ENCODE measurements at places on chromosomes 16 and 17. TPM values are rescaled to one million over a fixed set of nuclear protein-coding genes. Genes with fewer than 3 reads are reported as not detected.

DNA sequence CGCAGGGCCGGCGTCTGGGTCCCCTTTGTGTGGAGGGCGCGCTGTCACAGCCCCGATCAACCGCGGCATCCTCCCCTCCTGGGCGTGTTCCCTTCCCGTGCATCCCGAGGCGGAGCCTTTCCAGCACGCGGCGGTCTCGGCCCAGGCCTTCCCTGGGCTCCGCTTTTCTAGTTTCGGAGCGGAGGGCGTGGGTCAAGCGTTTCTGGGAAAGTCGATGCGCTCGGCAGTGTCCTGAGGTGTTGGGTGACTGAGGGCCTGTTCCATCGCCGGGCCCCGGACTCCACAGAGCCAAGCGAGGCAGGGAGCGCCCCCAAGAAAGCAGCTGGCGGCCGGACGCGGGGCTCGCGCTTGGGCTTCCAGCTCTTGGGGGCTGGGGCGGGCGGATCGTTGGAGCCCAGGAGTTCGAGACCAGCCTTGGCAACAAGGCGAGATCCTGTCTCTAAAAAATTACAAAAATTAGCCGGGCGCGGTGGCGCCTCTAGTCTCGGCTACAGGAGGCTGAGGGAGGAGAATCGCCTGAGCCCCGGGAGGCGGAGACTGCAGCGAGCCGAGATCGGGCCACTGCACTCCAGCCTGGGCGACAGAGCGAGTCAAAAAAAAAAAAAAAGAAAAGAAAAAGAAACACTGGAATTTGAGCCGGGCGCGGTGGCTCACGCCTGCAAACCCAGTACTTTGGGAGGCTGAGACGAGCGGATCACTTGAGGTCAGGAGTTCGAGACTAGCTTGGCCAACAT, 806 bp downstream of the IFT140 start:
- peaks cover 12% of the 10 kb centered on the region for H3K4me1 ChIP-seq
- peak overlapping the region; percentile 86 for H3K27ac ChIP-seq
- H3K4me3 ChIP-seq: peak overlapping the region; percentile 1
- no peak for DNase-seq
- peaks cover 6% of the 10 kb centered on the region for H3K36me3 ChIP-seq
- H3K27me3 ChIP-seq: no peaks in the 10 kb centered on the region

GRCh38 chr17:55654022-55654421, 68.6 kb downstream of the TMEM100 start:
- no peak for DNase-seq
- no peaks in the 10 kb centered on the region for H3K36me3 ChIP-seq
- H3K27me3 ChIP-seq: no peaks in the 10 kb centered on the region
- H3K27ac ChIP-seq: no peak overlapping the region
- no peak overlapping the region for H3K4me3 ChIP-seq

DNA sequence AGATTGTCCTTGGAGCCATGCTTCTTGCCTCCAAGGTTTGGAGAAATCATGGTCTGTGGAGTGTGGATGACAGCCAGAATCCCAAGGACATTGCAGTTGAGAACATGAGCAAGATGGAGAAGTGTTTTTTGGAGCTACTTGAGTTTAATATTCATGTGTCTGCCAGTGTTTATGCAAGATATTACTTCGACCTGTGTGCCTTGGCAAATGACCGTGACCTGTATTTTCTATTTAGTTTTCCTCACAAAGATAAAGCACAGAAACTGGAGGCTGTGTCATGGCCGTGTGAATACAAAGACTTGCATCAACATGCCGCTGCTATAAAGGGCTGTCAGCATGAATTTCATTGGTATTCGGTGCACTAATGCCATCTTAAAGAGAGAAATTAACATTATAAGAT, 9.0 kb downstream of the GGA2 start:
- H3K36me3 ChIP-seq: no peaks in the 10 kb centered on the region
- H3K4me3 ChIP-seq: no peak overlapping the region
- DNase-seq: no peak
- no peak overlapping the region for H3K27ac ChIP-seq
- no peaks in the 10 kb centered on the region for H3K27me3 ChIP-seq

DNA sequence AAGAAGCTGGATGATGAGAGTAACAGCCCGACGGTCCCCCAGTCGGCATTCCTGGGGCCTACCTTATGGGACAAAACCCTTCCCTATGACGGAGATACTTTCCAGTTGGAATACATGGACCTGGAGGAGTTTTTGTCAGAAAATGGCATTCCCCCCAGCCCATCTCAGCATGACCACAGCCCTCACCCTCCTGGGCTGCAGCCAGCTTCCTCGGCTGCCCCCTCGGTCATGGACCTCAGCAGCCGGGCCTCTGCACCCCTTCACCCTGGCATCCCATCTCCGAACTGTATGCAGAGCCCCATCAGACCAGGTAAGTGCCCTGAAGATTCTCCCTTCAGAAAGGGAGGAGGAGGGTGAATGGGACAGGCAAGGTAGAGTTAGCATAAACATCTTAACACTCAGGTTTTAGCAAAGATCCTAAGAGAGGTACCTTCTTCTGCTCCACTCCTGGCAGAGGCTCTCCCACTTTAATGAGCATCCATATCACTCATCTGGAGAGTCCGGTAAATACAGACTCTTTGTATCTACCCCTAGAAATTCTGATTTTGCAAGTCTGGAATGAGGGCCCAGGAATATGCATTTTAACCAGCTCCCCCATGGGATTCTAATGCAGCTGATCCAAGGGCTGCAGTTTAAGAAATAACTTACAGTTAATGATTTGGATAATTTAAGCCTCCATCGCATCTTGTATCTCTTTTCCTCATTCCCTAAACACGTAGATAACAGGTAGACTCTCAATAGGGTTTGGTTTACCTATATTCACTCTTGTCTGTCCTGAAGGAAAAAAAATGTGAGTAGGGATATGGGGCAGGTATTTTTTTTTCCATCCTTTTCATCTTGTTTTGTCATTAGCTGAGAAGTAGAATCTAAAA, 3.3 kb downstream of the HLF start:
- peaks cover 3% of the 10 kb centered on the region for H3K36me3 ChIP-seq
- H3K27ac ChIP-seq: peak overlapping the region; percentile 69
- H3K27me3 ChIP-seq: peaks cover 13% of the 10 kb centered on the region
- H3K4me1 ChIP-seq: peaks cover 2% of the 10 kb centered on the region
- H3K4me3 ChIP-seq: no peak overlapping the region

Gene CFAP20
- total RNA-seq: 31.9 TPM

- H3K4me1 ChIP-seq: peaks cover 32% of the 10 kb centered on the region
- no peaks in the 10 kb centered on the region for H3K36me3 ChIP-seq
- H3K4me3 ChIP-seq: peak overlapping the region; percentile 15
- H3K27me3 ChIP-seq: no peaks in the 10 kb centered on the region
- DNase-seq: no peak
Observed at GRCh38 chr17:50146927-50147665, 3.4 kb downstream of the PPP1R9B start.

DNA sequence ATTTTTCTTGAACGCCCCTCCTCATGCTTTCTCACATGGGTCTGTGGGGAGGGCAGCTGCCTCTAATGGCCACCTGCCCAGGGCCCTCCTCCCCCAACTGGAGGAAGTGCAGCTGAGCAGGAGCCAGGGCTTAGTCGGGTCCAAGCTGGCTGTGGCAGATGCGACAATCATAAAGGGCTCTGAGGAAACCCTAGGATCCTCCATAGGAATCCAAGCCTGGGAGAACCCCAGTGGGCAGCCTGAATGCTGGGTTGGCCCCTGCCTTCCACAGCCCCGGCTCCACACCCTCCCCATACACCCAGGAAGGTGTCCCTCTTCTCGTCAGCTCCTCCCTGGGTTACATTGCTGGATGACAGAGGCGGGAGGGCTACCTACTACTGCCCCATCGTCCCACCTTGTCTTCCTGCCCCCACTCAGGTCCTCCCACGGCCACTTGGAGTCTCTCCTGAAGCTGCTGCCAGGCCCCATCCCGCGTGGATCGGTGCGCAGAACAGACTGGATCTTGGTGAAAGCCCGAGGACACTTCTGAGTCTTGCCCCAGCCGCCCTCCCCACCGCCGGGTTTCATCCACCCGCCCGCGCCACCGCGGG, 15.6 kb upstream of the CBFB start:
- H3K4me1 ChIP-seq: no peaks in the 10 kb centered on the region
- H3K27ac ChIP-seq: no peak overlapping the region
- peak; percentile 53 for DNase-seq
- H3K4me3 ChIP-seq: peak overlapping the region; percentile 18
- no peaks in the 10 kb centered on the region for H3K27me3 ChIP-seq
- no peaks in the 10 kb centered on the region for H3K36me3 ChIP-seq

Gene KRT27
- 0.14 TPM for total RNA-seq

- H3K4me1 ChIP-seq: peaks cover 2% of the 10 kb centered on the region
- no peak overlapping the region for H3K27ac ChIP-seq
- no peak overlapping the region for H3K4me3 ChIP-seq
- H3K27me3 ChIP-seq: no peaks in the 10 kb centered on the region
Observed at GRCh38 chr16:46853713-46854443, 22.9 kb upstream of the C16orf87 start.

Gene CSH2
- not detected for total RNA-seq

DNA sequence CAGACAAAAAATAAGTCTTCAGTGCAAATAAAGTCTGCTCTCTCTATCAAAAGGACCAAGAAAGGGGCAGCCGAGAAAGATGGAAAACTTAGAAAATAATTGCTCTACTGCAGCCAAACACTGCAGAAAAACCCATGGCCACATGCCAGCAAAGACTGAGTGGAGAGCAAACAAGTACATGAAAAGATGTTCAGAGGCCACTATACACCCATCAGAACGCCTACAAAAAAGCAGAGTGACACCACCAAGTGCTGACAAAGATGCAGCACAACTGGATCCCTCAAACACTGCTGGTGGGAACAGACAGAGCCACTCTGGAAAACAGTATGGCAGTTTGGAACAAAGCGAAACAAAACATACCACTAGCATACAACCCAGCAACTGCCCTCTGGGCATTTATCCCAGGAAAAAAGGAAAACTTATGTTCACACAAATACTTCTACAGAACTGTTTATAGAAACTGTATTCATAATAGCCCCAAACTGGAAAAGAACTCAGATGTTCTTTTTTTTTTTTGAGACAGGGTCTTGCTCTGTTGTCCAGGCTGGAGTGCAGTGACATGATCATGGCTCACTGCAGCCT, 36.7 kb downstream of the KIAA0753 start:
- no peak overlapping the region for H3K27ac ChIP-seq
- H3K4me1 ChIP-seq: peaks cover 24% of the 10 kb centered on the region
- no peaks in the 10 kb centered on the region for H3K27me3 ChIP-seq
- peak; percentile 94 for DNase-seq
- peaks cover 33% of the 10 kb centered on the region for H3K36me3 ChIP-seq

Gene OGFOD3
- total RNA-seq: 20.6 TPM

DNA sequence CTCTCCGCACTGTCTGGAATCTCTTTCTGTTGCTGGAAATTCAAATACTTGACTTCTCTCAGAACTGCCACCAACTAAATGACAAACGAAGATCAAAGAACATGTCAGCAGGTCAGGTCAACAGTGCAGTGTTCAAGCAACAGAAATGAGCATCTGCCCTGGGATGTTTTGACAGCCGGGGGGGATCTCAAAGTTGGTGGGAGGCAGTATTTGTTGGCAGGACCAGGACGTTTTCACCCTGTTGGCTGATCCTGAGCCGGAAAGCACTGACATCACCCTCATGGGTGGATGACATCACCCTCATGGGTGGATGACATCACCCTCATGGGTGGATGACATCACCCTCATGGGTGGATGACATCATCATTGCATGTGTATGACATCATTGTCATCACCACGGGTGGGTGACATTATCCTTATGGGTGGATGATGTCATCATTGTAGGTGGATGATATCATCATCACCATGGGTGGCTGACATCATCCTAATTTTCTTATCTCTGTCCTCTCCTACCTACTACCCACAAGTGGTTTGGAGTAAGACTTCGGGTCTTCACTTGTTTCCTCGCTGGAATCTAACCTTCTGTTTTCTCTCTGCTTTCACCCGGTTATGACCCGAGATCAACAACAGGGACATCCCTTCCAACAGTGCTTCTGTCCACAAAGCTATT, 18.9 kb downstream of the DNAH17 start:
- H3K27ac ChIP-seq: no peak overlapping the region
- H3K36me3 ChIP-seq: no peaks in the 10 kb centered on the region
- no peak overlapping the region for H3K4me3 ChIP-seq
- no peak for DNase-seq
- no peaks in the 10 kb centered on the region for H3K4me1 ChIP-seq

GRCh38 chr17:77796176-77796860, 162.2 kb upstream of the TNRC6C start:
- no peak overlapping the region for H3K27ac ChIP-seq
- no peak for DNase-seq
- H3K4me1 ChIP-seq: peaks cover 11% of the 10 kb centered on the region
- H3K27me3 ChIP-seq: peaks cover 5% of the 10 kb centered on the region

DNA sequence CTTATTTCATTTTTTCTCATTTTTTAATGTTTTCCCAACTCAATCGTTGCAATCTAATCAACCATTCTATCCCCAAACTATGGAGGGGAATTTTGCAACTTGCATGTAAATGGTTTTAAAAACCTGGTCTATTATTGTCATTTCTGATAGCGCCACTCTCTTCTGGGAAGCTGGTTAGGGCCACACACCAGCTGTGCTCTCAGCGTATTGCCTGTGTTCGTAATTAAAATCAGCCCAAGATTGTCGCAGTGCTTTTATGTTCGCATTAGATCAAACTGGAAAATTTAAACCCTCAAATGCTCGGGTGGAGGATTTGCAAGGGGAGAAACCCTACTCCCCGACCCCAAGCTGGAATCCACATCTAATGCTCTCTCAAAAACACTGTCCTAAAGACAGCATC, 123.5 kb upstream of the CACNG5 start:
- H3K4me3 ChIP-seq: no peak overlapping the region
- no peaks in the 10 kb centered on the region for H3K4me1 ChIP-seq
- H3K36me3 ChIP-seq: no peaks in the 10 kb centered on the region
- DNase-seq: no peak
- H3K27ac ChIP-seq: no peak overlapping the region

Gene TMEM235
- total RNA-seq: 0.97 TPM

- no peaks in the 10 kb centered on the region for H3K27me3 ChIP-seq
- H3K27ac ChIP-seq: no peak overlapping the region
- no peak overlapping the region for H3K4me3 ChIP-seq
- peaks cover 13% of the 10 kb centered on the region for H3K4me1 ChIP-seq
Observed at GRCh38 chr17:57475796-57476195, 219.5 kb downstream of the MSI2 start.

DNA sequence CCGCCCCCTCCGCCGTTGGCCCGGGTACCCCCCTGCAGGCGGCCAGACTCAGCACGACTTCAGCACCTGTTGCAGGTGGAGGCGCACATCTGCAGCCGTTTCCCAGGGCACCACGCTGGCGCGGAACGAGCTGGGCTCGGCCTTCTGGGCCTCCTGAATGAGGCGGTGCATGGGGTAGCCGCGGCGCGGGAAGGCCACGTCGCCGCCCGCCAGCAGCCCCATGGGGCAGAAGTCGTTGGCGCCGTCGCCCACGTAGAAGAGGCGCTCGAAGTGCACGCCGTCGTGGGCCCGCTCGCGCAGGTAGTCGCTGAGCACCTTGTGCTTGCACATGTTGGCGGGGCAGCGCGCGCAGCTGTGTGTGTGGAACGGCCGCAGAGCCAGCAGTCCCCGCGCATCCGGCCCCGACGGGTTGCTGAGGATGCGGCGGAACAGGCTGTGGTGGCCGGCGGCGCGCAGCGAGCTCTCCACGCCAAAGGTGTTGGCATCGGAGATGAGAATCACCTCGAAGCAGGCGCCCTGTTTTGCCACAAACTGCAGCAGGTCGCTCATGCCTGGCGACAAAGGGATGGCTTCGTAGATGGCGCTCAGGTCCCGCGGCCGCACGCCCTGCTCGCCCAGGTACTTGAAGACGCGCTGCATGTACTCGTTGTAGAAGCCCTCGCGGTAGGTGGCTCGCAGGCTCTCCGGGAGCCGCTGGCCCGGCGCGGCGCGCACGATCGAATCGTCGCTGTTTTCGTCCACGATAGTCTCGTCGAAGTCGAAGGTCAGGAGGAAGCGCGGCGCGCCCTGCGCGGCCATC, 6.2 kb downstream of the PHOSPHO1 start:
- no peaks in the 10 kb centered on the region for H3K36me3 ChIP-seq
- DNase-seq: peak; percentile 27
- H3K4me3 ChIP-seq: no peak overlapping the region
- H3K27me3 ChIP-seq: no peaks in the 10 kb centered on the region
- no peaks in the 10 kb centered on the region for H3K4me1 ChIP-seq

All from lung (tissue), 17 donors.